ENCODE measurements at places on chromosomes 7 and 10.
A peak's percentile ranks its signal among the peaks of the same experiment; 100 is the strongest.

GRCh38 chr7:148720472-148720871 lies 21.8 kb downstream of the CUL1 start:
- DNase-seq = no peak

DNA sequence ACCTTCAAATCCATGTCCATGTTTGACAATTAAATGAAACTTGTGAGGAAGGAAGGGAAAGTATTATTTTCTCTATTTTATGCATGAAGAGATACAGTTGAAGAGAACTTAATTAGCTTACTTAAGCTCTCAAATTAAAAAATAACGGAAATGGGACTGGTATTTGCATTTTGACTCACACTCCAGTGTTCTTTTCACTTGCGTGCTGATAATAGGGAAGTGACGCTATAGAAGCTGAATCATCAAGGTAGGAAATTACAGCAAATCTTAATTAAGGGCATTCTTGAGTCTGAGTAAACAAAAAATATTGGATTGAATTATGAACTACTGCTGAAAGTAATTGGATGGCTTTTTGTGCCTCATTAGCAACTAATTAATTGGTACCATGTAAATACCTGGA lies 44.0 kb upstream of the NPVF start:
- no peak for DNase-seq

- no peak for DNase-seq
Observed at GRCh38 chr7:111413739-111414138, 148.6 kb downstream of the IMMP2L start.

- peak; percentile 41 for DNase-seq
Observed at GRCh38 chr10:454860-455259, 234.6 kb downstream of the DIP2C start.

DNA sequence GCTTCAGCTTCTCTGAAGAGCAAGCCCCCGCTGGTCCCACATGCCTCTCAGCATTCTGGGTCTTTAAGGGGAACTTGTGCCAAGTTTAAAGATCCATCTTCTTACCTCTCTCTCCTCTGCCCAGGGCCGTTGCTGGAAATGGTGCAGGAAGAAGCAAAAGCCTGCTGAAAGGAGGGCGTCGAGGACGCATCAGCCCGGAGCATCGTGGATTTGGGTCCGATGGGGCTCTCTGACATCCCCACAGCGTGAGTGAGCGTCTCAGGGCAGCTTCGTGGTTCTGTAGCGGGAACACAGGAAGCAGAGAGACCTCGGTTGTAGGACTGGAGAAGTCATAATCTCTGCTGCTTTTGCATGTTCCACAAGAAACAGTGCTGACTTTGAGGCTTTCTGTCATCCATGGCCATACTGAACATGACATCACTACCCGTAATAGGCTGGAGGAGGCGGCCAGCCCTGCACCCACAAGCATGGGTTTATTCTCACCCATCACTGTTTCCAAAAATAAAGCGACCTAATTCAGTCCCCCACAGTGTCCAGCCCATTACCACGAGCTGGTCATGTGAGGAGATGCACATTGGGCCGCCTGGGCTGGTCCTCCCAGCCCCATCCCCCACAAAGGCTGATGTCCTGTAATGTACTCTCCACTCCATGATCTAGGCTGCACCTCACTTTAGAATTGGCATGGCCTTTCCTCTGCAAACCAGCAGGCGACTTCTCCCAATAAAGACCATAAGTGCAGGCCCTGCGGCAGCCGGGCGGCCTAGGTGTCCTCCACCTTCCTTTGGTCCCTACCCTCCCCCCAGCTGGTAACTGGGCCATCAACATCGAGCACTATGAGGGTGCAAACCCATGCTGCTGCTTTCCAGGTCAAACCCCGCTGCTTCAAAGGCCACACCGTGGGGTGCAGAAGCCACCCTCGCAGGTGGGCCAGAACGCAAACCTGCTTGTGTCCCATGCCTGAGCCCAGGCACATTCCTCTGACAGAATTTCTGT lies 276.9 kb downstream of the TNS3 start:
- DNase-seq = no peak

DNA sequence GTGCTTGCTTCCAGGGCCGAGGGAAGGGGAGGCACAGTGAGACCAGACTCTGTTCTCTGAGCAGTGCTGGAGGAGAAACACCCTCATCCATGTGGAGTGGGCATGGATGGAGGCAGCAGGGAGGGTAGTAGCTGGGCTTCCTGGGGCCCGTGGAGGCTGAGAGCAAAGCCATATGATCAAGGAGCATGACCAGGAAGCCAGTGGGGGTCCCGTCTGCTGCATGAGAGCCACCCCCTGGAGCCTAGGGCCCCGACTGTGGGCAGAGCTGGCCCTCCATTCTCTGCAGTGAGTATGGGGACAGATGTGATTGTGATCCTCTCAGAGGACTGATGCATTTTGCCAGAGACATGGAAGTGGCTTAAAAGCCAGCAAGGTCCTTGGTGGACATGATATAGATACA lies 61.6 kb downstream of the CCNY start:
- DNase-seq = no peak
